ENCODE measurements at places on chromosomes 16 and 17.
A peak's percentile ranks its signal among the peaks of the same experiment; 100 is the strongest.

DNA sequence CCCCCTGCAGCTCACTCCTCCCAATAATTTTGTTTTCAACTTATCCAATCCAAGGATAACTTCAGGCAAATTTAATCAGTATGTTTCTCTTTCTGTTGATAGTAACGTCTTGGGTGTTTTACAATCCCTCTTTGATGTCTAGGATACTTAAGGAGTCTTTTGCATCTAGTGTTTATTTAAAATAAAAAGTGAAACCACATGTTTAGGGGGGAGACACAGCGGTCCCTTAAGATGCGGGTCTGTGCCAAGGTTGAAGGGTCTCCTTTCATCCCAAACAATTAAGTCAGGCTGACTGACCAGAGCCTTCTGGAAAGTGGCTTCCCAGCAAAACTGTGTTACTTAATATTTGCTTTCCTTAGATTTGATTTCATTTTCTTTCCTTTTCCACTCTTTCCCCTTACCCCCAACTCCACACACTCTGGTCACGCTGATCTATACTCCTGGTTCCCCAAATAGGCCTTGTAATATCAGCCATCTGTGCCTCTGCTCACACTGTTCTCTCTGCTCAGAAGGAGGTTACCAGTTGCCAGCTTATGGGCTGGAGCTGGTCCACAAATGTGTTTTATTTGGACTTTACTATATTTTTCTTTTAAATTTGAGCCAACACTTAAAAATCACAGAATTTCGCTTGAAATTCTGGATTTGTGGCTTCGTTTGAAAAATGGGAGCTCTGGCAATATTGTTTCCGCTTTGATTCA is 11.2 kb downstream of the ANKS4B start:
- DNase-seq: no peak

- no peak for DNase-seq
Measured at GRCh38 chr16:48408688-48409087, 23.5 kb upstream of the SIAH1 start.

- DNase-seq: peak; percentile 86
Measured at GRCh38 chr16:76653390-76654026, 376.3 kb downstream of the CNTNAP4 start.

DNA sequence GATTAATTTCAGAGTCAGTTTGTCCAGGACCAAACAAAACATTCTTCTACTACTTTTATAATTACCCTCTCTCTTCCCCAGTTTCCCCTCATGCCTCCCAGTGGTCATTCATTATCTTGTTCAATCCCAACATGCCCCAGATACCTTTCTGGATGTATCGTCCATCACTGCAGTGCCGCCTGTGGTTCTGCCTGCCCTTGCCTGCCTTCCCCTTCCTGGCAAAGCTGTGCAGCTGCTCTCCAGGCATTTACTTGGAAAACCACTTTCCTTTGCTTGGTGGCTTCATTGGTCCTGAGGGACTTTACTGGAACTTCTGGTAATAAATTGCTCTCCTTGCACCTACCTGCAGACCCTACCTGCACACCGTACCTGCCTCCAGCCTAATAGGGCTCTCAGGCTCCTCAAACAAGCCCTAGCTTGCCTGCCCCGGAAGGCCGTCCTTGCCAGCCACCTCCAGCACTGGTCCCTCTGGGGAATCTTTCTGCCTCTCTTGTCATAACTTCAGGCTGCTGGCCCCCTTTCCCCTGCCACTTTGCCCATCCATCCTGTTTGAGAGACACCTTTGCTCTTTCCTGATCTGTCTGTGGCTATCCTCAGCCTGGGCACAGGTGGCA is 19.5 kb upstream of the MSI2 start:
- no peak for DNase-seq

- DNase-seq: no peak
Measured at GRCh38 chr16:2769675-2770056, 7.4 kb downstream of the ELOB start.

- no peak for DNase-seq
Measured at GRCh38 chr17:80793421-80793820, 198.2 kb upstream of the CHMP6 start.

DNA sequence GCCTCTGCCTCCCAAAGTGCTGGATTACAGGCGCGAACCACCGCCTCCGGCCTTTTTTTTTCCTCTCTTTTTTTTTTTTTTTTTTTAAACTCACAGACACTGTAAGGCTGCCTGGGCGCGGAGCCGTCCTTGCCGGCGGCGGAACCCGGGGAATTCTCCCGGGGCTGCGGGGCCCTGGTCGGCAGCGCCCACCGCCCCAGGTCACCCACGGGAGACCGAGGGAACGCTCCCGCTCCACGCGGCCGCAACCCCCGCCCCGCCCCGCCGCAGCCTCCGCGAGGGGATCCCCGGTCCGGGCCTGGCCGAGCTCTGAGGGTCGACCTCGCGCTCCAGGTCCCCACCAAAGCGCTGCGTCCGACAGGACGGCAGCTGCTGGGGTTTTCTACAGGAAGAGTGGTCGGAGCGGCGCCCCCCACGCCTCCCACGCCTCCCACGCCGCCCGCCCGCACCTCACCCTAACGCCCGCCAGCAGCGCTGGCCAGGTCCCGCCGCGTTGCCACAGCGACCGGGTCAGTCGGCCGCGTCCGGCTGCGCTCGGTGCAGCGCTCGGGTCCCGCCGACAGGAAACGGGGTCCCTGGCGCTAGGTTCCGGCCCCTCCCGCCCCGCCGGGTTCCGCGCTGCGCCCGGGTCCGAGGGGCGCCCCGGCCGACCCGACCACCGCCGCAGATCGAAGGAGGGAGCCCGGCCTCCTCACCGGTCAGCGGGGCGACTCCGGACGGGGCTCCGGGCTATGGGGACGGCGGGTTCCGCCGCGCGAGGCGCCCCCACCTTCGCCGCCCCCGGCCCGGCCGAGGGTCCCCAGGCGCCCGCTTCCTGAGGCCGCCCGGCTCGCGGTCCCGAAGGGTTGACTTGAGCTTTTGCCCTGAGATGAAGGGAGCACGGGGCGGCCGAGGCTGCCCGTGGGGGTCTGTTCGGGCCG is at the start of gene CCDC57:
TSS of gene CCDC57 (minus strand) at position 512 of the 920 bp plus-strand sequence. CDS start 10,898 bp downstream, outside the sequence.
- peak; percentile 83 for DNase-seq
